ENCODE measurements at places on chromosomes 1 and 21.

GRCh38 chr21:31872452-31873274 is at the start of gene HUNK:
Gene HUNK (plus strand): TSS chr21:31873020. CDS start chr21:31873675, 655 bp downstream.
- DNase-seq, result no peak

DNA sequence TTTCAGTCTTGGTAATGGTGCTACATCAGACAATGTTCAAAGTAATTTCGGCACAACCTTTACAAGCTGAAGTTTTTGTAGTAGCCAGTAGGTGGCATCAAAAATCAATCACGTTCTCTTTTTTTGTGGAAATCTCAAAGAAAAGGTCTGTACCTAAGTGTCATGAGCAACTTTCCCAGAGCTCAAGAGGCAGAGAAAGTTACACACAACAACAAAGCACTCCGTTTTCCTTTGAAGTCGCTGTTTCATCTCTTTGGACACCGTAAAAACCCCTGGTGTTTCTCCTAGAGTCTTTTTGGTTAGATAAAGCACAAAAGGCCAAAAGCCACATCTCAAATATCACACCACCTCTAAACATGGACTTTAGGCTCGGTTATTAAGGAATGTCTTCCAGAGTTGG is 131.6 kb downstream of the LHX8 start:
- DNase-seq, result peak; percentile 58

DNA sequence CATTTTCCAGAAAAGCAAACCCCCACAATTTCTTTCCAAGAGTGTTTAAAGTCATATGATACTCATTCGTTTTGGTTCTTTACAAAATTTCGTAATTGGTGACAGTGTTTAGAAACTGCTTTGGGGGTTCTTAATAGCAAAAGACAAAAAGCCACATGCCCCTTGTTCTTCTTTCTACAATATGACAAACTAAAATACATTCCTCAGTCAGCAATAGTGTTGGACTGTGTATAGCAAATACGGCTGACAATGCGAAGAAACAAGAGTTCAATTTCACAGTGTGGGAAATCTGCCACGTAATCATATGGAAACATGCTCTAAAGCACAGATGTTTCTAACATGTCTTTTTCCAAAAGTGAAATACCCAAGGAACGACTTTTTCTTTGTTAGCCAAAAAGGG is 7.6 kb upstream of the IFNAR1 start:
- no peak for DNase-seq

DNA sequence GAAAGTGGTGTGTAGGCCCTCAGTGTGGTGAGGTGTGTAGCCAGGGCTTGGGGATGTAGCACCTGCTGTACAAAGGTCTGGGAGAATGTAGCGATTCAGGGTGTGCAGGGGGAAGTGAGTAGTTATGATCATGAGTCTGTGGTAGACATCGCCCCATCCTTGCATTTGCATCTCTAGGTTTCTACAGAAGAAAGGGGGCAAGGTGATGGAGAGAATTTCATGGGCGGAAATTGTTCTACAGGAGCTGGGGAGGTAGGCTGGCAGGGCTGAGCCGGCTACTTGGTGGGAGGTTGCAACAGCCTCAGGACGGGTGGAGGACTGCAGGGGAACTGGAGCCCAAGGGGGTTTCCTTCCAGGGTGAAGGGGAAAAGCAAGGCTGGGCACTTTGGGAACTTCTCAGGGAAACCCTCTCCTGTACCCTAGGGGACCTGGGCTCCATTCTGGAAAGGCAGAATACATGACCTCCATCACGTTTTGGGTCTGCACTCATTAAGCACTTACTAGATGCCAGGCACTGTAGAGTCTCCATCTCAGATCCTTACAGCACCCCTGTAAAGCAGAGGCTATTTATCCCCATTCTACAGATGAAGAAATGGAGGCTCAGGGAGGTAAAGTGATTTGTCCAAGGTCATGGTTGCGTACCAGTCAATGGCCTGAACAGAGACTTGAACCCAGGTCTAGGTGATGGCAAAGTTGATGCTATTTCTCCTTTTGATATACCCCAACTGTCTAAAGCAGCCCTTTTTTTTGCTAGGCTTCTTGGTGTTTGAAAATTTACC is 14.5 kb upstream of the TNFRSF1B start:
- DNase-seq, result no peak

DNA sequence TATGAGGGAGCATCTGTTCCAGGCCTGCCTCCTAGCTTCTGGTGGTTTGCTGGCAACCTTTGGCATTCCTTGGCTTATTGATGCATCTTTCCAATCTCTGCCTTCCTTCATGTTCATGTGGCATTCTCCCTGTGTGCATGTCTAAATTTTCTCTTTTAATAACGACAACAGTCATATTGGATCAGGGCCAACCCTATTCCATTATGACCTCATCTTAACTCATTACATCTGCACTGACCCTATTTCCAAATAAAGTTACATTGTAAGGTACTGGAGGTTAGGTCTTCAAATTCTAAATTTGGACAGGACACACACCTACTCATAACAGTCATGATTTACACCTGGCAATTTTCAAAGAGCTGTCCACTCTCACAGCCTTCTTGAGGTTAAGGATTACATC is 117.2 kb upstream of the FGGY start:
- peak; percentile 43 for DNase-seq

DNA sequence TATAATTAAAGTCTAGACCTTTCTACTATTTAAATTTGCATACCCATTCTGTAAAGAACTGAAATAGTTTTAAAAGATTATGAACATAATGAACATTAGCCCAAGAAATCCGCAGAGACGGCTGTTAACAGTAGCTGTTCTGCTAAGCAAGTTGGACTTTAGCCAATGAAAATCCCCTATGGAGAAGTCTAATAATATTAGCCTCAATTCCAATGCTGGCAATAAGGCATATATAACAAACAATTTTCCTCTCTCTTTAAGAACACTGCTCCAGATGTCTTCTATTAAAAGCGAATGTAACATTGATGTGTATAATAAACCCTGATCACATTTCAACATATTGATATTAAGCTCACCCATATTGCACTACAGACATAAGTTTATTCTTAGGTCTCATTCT is 221.3 kb upstream of the KCTD3 start:
- DNase-seq, result no peak

DNA sequence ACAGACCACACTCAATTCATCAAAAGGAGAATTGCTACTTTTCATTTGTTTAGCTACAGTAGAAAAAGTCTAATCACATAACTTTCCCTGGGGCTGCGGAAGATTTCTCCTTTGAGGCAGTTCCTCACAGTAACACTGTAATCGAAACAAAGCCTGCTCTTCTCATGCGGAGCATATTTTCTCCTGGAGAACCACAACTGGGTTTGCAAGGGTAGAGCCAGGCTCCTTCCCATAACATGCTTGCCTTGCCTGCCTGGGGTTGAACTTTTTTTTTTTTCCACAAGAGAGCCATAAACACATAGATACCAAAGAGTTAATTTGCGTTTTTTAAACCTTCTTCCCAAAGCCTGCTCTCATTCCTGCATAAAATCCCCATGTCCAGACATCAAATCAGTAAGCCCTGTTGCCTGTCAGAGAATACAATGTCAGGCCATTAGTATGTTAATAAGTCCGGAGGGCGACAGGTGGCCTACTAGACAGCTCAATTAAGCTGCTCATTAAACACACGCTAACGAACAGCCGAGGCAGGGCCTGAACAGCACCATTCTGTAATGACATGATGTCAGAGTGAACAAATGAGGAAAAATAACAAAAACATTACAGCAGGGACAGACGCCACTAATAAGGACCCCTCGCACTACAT is 107.1 kb upstream of the OLIG2 start:
- DNase-seq, result no peak

DNA sequence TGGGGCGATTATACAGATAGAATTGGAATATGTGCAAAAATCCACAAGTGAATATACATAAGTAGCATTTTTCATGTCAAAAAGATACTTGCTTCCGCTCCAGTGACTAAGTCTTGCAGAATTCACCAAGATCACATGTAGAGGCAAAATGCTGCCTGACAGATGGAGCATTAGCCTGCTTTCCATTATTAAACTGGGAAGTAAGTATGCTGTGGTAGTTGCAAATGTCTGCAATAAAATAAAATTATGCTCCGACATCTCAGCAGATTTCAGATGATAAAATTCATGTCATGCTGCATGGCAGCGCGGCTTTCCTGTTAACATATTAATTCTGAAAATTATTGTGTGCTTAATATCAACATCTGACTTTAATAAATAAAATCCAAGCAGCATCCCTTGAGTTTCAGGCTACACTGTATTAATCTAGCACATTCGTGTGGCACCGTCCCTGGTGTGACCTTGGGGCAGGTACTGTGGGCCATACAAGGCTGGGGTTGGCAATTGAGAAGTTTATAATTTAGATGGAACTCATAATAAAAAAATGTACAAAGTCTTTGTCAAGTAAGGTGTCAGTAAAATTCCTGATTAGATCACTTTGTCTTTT is 366.4 kb upstream of the ZP4 start:
- peak; percentile 53 for DNase-seq

DNA sequence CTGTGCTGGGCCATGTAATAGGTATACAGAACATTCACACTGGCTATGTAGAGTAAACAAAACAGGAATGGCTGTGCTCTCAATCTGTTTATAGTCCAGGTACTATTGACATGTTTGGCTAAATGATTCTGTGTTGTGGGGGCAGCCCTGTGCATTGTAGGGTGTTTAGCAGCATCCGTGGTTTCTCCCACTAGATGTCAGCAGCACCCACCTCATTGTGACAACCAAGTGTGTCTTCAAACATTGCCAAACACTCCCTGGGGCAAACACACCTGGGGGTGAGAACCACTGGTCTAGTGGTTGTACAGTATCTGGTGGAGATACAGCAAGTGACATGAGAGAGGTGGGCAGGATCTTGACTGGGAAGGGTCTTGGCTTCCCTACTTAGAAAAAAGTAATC is 80.4 kb upstream of the SPATA6 start:
- no peak for DNase-seq

DNA sequence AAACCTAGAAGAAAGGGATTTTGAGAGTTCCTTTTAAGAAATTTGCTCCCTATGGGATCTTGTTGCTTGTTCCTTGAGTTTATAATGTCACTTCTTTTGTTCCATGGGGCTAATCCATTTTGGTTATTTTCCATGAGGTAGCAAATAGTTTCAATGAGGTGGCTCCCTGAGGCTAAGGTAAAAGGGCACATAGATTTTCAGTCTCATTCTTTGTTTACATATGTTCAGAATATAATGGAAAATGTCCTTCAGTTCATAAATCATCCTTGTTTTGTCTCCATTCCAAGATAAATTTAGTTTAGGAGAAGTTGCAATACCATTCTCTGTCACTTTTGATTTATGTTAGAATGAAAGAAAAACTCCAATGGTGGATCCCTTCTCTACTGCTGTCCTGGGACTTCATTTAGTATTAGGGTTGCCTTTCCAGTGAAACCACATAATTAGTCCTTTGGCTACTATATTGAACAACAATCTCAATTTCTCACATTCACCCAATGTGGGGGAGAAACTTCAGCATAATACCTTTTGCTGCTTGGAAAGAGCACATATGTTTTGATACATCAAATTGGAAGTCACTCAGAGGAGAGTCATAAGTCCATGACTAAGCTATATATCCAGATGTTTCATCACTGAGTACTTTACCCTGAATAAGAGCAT is 80.9 kb upstream of the ADAMTS5 start:
- peak; percentile 63 for DNase-seq

DNA sequence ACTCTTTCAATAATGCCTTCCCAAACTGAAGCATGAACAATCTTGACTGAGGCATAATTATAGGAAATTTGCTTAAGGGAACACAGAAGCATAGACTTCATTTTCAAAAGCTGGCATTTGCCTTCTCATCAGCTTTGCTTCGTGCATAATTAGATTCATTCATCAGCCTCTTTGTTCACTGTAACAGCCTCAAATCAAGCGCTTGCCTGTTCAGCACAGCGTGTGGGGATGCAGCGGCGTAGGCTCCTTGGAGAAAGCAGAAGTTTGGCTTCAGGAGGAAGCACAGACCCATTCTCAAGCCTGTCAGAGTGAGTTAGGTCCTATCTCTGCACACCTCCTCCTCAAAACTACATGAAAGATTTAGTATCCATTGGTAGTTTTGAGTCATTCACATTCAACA is 246.4 kb upstream of the MAP1LC3C start:
- DNase-seq, result no peak

GRCh38 chr1:27285274-27285660 is 36.7 kb upstream of the TMEM222 start:
- no peak for DNase-seq

DNA sequence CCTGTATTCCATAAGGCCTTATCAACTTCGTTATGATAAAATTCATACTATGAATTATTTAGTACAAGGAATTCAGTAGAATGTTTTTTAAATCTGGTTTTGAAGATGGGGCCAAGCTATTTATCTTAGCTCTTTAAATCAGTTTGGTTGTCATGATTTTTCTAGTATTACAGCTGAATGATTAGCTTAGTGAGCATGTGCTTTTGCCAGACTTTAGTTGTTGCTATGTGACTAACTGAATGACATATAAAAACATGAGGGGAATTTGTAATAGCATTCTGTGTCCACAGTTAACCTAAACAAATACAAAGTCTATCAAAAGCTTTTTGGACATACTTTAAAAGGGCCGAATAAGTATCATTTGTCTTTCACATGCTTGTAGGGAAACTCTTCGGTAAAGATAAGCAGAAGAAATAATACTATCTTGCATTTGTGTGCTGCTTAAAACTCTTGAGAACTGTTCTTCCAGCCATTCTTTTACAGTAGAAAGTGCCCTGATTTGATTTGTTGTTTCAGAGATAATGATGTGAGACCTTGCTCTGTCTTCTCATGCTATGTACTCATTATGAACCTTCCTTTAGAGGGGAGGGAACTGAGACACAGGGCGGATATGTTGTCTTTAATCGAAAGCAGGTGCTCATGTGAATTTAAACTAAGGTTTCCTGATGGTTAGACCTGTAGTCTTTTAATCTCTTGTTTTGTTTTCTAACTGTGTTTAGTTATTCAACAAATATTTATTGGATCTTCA is 18.8 kb downstream of the NEK7 start:
- DNase-seq, result peak; percentile 46

- DNase-seq, result no peak
Observed at GRCh38 chr1:86861424-86861823, 52.5 kb downstream of the SELENOF start.

DNA sequence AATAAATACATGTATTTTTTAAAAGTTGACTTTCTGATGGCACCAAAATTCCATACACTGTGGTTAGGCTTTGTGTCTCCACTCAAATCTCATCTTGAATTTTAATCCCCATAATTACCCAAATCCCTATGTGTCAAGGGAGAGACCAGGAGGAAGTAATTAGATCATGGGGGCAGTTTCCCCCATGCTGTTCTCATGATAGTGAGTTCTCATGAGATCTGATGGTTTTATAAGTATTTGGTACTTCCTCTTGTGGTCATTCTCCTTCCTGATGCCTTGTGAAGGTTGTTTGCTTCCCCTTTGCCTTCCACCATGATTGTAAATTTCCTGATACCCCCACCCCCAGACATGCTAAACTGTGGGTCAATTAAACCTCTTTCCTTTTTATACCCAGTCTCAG is 1218.4 kb upstream of the PRMT6 start:
- DNase-seq, result no peak

GRCh38 chr1:181152892-181153633 is 64.6 kb downstream of the IER5 start:
- no peak for DNase-seq
